ENCODE measurements at places on chromosomes 11 and 22.

GRCh38 chr22:48920776-48921241 is 906.9 kb downstream of the BRD1 start:
- H3K4me1 ChIP-seq = no peaks in the 10 kb centered on the region
- no peak overlapping the region for H3K27ac ChIP-seq
- peaks cover 90% of the 10 kb centered on the region for H3K27me3 ChIP-seq
- H3K36me3 ChIP-seq = no peaks in the 10 kb centered on the region
- DNase-seq = no peak
- H3K4me3 ChIP-seq = no peak overlapping the region

GRCh38 chr11:72962084-72962483 is 147.9 kb downstream of the ATG16L2 start:
- H3K27me3 ChIP-seq = no peaks in the 10 kb centered on the region
- H3K4me1 ChIP-seq = no peaks in the 10 kb centered on the region
- no peaks in the 10 kb centered on the region for H3K36me3 ChIP-seq
- DNase-seq = no peak
- no peak overlapping the region for H3K27ac ChIP-seq

- no peak overlapping the region for H3K4me3 ChIP-seq
- no peaks in the 10 kb centered on the region for H3K36me3 ChIP-seq
- H3K27ac ChIP-seq = no peak overlapping the region
Observed at GRCh38 chr11:98600786-98601773, 419.7 kb upstream of the CNTN5 start.

GRCh38 chr11:106014620-106015019 is 7.4 kb downstream of the MSANTD4 start:
- no peak overlapping the region for H3K4me3 ChIP-seq
- H3K27me3 ChIP-seq = no peaks in the 10 kb centered on the region
- no peak for DNase-seq

GRCh38 chr22:27772081-27772983 is 29.2 kb downstream of the MN1 start:
- no peaks in the 10 kb centered on the region for H3K4me1 ChIP-seq
- H3K27ac ChIP-seq = no peak overlapping the region
- H3K27me3 ChIP-seq = no peaks in the 10 kb centered on the region
- no peaks in the 10 kb centered on the region for H3K36me3 ChIP-seq
- DNase-seq = no peak

DNA sequence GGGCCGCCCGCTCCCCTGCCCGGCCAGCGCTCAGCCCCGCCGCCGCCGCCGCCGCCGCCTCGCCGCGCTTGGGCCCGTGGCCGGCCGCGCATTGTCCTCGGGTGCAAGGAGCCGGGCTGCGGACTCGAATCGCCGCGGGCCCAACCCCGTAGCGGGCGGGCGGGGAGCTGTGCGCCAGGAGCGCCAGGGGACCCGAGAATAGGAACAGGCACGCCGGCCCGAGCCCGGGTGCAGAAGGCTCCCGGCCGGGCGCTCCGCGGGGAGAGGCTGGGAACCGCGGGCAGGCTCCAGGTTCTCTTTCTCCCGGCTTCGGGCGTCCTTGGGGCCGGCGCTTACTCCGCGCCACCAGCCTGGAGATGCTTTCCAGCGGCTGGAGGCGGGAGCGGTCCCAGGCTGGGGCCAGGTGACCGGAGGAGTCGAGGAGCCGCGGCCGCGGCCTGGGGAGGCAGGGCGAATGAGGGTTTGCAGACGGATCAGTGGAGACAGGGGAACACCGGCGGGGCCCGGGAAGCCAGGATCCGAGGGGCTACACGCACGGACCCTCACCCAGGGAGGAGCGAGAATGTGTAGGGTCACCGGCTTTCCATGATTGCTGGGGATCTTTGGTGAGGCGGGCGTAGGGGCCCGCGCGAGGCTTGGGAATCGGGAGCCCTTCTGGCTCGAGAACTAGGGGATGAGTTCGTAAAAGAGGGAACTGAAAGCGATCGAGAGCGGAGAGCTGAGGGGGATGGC is 726 bp downstream of the PKNOX2 start:
- no peak overlapping the region for H3K4me3 ChIP-seq
- no peaks in the 10 kb centered on the region for H3K4me1 ChIP-seq
- no peak for DNase-seq
- H3K27me3 ChIP-seq = peaks cover 17% of the 10 kb centered on the region

DNA sequence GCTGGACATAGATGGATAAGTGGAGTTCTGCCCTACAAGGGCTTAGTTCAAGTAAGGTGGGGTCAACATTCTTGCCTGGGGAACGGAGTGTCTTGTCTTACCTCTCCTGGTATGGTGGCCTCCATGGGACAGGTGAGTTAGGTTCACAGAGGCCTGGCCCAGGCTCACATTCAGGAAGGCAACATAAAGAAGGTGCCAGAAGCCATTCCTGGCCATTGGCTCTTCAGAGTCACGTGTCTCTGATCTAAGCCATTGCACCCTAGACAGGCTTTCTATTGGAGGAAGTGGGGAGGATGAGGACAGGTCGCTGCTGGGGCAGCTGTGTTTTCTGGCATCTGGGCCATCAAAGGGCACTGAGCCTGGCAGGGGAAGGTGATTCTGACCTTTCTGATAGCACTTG is 14.8 kb downstream of the LMO2 start:
- peaks cover 57% of the 10 kb centered on the region for H3K27me3 ChIP-seq
- no peaks in the 10 kb centered on the region for H3K4me1 ChIP-seq
- H3K27ac ChIP-seq = no peak overlapping the region
- no peaks in the 10 kb centered on the region for H3K36me3 ChIP-seq
